ENCODE measurements at places on chromosomes 6 and 20.

DNA sequence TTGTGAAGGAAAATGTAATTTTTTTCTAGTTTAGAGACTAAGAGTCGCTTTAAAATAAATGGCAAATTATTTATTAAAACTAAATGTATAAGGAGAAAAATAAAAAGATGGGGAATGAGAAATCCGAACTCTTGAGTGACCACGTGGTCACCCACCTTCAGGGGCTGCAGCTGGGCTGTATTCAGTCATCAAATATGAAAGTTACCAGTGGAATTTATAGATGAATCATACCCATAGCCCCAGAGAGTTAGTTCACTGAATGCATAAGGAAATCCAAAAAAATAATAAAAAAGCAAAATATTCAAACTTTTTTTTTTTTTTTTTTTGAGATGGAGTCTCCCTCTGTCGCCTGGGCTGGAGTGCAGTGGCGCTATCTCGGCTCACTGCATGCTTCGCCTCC lies 947.7 kb upstream of the ADGRB3 start:
- DNase-seq, result no peak

DNA sequence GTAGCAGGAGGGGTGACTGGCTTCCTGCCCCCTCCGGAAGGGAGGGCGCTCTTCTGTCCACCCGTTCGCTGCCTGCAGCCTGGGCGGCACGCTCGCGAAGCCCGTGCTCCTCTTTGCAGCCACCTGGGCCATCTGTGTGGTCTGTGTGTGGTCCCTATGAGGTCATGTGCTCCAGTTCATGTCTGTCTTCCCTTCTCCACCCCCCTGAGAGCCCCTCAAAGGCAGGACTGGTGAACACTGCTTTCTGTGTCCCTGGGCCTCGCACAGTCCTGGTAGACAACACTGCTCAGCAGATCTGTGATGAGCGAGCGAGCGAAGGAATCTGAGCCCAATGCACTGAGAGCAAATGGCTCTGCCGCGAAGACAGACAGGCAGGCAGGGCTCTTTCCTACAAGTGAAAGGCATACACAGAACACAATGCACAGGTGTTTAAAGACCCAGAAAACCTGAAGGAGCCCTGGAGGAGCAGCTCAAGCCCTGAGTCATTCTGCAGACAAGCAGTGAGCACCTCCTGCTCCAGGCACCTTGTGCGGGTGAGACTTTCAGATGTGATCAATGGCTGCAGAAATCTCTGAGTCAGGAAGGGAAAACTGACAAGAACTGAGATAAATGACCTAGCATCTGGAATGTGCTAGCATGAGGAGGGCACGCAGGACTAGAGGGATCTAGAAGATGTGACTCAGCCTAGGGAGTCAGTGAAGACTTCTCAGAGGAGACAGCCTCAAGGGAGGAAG lies 27.1 kb downstream of the PPP1R3G start:
- DNase-seq, result no peak

DNA sequence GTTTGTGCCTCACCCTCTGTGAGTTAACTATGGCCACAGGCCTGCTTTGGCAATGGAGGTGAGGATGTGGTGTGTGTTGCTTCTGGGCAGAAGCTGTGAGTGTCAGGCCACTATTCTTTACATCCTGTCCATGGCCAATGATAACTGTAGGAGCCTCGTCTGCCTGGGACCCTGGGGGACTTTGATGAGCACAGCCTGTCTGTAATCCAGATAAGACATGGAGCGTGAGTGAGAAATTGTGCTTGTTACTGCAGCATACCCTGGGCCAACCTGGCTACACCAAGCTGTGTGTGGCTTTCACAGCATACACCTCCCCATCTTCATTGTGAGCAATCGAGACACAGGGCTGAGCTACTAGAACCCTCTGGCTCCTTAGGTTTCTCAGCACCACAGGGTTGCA lies 150.4 kb downstream of the MYLK4 start:
- DNase-seq, result no peak

- DNase-seq, result no peak
These were observed 23.2 kb upstream of the SPAG4 start for GRCh38 chr20:35592339-35592974.

DNA sequence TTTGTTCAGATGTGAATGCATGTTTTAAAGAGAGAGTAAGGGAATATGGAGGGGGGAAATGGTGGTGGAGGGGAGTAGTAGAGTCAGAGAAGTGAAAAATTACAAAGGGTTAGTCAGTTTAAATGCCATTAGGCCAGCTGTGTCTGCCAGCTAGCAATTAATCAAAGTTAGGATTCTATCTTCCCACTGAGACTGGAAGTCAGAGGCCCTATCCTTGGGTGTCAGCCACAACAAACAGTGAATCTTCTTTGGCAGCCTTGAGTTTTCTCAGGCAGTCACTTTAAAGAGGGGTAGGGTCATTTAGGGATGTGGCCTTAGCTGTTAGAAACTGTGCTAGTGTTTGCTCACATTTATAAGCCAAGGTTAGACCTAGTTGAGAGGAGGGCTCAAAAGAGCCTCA lies 120.5 kb upstream of the BTBD3 start:
- DNase-seq, result no peak

- no peak for DNase-seq
These were observed 13.5 kb downstream of the NCOA7 start for GRCh38 chr6:125804264-125804663.

- no peak for DNase-seq
These were observed 134.9 kb downstream of the GMDS start for GRCh38 chr6:2110504-2110903.

DNA sequence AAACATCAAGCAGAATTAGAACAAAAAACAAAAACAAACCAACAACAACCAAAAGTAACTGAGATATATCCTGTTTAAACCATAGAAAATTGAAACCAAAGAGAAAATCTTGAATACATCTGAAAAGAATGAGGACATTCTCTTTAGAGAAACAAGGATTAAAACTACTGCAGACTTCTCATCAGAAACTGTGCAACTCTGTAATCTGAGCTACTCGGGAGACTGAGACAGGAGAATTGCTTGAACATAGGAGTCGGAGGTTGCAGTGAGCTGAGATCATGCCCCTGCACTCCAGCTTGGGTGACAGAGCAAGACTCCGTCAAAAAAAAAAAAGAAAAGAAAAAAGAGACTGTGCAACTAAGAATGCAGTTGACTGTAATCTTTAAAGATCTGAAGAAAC lies 153.4 kb downstream of the SYNDIG1 start:
- no peak for DNase-seq

- peak; percentile 81 for DNase-seq
These were observed 133.3 kb downstream of the ELOVL4 start for GRCh38 chr6:79813854-79814709.

DNA sequence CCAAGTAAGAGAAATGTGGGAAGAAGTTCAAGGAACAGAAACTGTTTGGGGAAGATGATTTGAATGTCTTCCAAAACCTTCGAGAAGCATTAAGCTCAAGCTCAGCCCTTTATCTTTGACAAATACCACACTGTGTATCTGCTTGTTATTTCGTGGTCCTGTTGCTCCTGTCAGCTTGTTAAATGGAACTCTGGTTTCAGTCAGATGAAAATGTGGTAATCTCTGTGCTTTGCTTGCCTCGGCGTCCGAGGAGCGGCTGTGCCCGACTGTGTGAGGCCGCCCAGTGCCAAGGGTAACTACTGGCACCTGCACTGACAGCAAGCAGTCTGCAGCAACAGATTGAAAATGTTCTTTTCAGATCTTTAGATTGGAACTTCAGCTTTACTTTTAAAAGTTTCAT lies 577.9 kb upstream of the FLRT3 start:
- DNase-seq, result no peak

DNA sequence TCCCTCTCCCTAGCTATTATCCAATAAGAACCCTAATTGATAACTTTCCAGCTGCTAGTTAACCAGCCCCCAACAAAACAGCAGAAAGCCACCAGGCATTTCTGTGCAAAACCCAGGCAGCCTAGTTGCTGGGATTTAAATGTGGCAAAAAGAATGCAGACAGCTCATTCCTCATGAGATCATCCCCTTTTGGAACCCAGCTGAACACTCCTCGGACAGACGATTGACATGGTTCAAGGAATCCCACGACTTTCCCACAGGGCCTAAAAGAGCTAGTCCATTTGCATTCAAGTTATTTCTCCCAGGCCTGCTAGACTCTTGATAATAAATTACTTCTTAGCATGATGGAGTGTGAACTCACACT lies 24.0 kb downstream of the JAG1 start:
- DNase-seq, result no peak

GRCh38 chr6:34036357-34037069 lies 109.4 kb downstream of the GRM4 start:
- DNase-seq, result no peak

- DNase-seq, result no peak
These were observed 13.2 kb downstream of the SLCO4A1 start for GRCh38 chr20:62655282-62656196.

- DNase-seq, result peak; percentile 44
These were observed 16.1 kb upstream of the ZNF217 start for GRCh38 chr20:53609491-53610445.

GRCh38 chr20:49823152-49823847 lies 10.7 kb downstream of the SLC9A8 start:
- DNase-seq, result no peak

- no peak for DNase-seq
These were observed 38.7 kb downstream of the UQCC2 start for GRCh38 chr6:33672808-33673207.

GRCh38 chr6:167835260-167835659 lies 8.5 kb downstream of the AFDN start:
- no peak for DNase-seq

DNA sequence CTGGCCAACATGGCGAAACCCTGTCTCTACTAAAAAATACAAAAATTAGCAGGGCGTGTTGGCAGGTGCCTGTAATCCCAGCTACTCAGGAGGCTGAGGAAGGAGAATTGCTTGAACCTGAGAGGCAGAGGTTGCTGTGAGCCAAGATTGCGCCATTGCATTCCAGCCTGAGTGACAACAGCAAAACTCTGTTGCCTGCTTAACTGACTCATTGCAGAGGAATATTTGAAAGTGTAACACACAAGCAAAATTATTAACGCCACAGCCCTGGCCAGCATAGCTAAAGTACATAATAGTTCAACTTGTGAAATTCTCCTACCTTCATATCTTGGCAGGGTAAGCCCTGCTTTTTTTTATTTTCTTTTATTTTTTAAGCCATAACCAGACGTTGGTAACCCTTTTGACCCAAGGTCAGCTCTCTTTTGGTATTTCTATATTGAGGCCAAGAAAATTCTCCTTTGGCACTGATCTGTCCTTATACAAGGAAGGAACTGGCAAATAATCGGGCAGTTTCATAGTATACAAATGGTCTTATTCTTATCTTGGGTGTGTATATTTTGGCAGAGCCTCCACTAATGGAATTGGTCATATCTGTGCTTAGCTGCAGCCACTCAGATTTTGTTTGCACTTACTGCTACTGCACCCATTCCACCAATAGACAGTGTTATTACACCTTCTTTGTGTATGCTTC lies 4.0 kb upstream of the ADGRF5 start:
- no peak for DNase-seq

DNA sequence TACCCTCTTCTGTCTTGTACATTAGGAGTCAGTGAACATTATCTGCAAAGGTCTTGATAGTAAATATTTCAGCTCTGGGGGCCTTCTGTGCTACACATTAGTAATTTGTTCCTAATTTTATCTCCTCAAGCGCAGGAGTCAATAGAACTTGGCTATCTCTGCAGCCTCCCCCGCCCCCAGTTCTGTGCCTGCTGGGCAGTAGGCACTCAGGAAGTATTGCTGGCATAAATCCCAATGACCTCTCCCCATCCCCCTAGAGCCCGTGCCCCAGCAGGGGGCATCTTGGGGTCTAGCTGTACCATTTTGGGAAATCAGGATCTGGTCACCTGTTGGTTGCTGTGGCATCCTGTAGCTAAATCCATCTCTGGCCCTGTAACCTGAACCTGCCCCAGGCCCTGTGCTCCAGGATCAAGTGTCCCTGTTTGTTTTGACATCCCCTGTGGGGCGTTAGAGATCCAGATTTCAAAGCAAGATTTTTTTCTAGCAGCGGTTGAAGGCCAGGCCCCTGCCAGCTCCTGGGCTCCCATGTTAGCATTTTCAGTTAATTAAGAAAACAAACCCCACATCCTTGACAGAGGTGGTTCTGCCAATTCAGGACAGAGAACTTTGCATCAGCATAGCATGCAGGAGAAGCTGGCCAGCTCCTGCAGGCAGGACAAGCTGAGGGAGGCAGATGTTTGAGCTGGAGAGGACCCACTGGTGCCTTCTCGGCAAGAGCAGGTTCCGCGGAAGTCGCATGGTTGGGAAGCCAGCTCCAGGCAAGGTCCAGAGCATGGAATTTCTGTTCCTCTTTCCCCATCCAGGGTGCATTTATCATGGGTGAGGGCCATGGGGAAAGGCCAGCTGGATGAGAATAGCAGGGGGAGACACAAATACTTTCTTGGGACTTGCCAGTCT lies 32.1 kb downstream of the DAAM2 start:
- DNase-seq, result no peak

DNA sequence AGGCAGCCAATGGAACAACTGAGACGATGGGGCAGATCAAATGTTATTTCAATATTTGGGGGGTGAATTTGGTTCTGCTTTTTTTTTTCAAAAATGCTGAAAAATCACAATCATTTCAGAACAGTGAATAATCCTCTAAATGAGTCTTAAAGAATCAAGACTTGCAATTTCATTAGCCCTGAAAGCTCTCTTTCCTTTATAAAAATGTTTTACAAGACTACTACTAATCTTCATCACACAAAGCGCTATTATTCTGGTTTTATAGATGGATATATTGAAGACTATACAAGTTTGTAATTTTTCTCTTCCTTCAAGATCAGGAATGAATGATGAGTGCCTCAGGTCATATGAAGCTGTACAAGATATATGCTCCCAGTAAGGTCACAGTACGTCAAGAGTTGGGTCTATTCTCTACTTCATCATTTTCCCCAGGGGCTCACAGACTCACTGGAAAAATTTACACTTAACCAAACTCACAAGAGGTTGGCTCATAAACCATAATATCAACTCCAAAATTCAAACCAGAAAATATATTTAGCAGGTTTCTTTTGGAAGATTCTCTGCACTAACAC lies 19.5 kb downstream of the RNF24 start:
- DNase-seq, result no peak

- no peak for DNase-seq
These were observed 175.4 kb downstream of the IBTK start for GRCh38 chr6:82072121-82072521.

- DNase-seq, result no peak
These were observed 52.4 kb downstream of the TIAM2 start for GRCh38 chr6:155047523-155047922.

DNA sequence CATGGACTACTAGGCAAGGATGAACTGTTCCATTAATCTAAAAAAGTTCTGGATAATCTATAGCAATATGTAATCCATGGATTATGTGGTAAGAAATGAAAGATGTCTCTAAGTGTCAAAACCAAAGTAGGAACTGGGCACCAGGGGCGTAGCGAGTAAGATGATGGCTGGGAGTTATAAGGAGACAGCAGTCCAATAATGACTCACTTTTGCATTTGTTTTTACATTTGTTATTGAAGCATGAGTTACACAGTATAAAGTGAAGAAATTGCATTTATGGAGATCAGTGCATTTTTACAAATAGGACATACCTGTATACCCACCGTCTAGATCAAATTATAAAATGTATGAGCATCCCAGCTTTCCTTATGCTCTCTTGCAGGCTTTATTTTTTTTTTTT lies 878.5 kb upstream of the MAP3K7 start:
- DNase-seq, result no peak
